Bronchial smooth muscle cell (primary cell): ENCODE measurements at places on chromosomes 7 and 10. TPM values are rescaled to one million over a fixed set of nuclear protein-coding genes. Genes with fewer than 3 reads are reported as not detected.

Gene OGDH
- 48.1 and 50.7 TPM in 2 replicates for total RNA-seq

Gene SFTPA1
- not detected in 2 replicates for total RNA-seq

Gene PDLIM1
- 4.0 and 5.0 TPM in 2 replicates for total RNA-seq

Gene UNCX
- not detected in 2 replicates for total RNA-seq

Gene PCBD1
- total RNA-seq, result 21.6 and 38.0 TPM in 2 replicates

Gene STEAP1B
- total RNA-seq, result 13.8 and 21.0 TPM in 2 replicates

Gene MKX
- not detected in 2 replicates for total RNA-seq

Gene KIF20B
- 2.2 and 4.4 TPM in 2 replicates for total RNA-seq
